ENCODE measurements at places on chromosomes 13 and 19.

- DNase-seq, result no peak
Measured at GRCh38 chr19:58153386-58153785, 2.8 kb upstream of the ZNF329 start.

DNA sequence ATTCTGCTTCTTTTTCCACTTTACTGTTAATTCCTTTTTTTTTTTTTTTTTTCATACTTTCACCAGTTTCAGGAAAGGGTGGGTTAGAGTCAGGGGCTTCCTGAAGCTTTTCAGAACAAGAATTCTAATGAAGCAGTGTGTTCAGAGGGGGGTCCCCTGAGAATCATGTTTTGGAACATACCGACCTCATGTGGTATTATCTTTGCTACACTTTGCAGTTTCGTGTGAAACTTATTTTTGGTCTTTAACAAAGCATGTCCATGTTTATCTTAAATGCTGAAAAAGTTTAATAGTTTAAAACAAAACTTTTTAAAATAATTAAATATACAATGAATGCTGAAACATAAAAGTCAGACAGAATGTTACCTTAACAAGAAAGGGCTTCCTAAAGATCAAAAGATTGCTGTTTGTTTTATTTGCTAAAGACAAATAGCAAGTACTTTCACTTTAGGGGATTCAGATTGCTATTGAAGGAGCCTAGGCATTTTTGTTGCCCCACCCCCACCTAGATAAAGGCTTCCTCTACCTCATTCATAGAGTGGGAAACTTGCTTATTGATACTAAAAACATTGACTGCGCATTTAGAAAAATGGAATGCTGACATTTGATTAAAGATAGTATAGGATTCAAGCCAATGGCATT, 21.1 kb upstream of the POMP start:
- DNase-seq, result no peak

- no peak for DNase-seq
Measured at GRCh38 chr13:76630629-76631230, 255.5 kb downstream of the KCTD12 start.

GRCh38 chr19:3710265-3710812, 2.2 kb downstream of the TJP3 start:
- DNase-seq, result no peak

GRCh38 chr19:18477974-18478373, 40.0 kb upstream of the ISYNA1 start:
- DNase-seq, result no peak

- DNase-seq, result no peak
Measured at GRCh38 chr13:46516599-46517338, 36.2 kb upstream of the LRCH1 start.

DNA sequence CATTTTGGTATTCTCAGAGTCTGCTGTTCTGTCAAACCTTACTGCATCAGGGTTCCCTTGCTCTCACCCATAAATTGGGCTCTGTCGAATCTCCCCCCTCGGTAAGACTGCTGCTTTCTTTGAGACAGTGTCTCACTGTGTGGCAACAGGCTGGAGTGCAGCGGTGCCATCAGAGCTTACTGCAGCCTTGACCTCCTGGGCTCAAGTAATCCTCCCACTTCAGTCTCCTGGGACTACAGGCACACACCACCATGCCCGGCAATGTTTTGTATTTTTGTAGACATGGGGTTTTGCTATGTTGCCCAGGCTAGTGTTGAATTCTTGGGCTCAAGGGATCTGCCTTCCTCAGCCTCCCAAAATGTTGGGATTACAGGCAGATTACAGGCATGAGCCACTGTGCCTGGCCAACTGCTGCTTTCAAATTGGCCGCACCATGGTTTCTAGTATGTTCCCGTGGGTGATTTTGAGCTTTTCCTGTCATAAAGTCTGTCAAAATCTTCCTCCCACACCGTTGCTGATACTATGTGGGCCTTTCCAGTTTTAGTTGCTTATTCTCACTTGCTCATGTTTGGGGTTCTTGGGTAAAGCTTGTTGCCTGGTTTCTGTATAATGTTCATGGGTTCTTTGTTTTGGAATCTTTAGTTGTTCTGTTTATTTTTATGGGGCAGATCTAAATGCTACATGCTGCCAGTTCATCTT, 10.6 kb downstream of the RFC3 start:
- DNase-seq, result no peak

DNA sequence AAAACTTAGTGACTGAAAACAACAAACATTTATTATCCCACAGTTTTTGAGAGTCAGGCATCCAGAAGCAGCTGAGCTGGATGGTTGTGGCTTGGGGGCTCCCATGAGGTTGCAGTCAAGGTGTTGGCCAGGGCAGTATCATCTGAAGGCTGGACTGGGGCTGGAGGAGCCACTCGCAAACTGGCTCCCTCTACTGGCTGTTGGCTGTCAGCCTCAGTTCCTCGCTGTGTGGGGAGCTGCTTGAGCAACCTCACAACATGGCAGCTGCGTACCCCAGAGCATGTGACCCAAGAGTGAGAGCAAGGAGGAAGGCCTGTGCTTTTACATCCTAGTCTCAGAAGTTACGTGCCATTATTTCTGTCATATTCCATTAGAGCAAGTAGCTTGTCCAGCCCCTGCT, 9.7 kb downstream of the YJU2 start:
- no peak for DNase-seq

- DNase-seq, result no peak
Measured at GRCh38 chr19:16025108-16026101, 50.9 kb upstream of the TPM4 start.

GRCh38 chr13:100019780-100020356, 38.3 kb downstream of the ZIC2 start:
- no peak for DNase-seq

GRCh38 chr19:28377077-28377476, 835.9 kb downstream of the UQCRFS1 start:
- no peak for DNase-seq

DNA sequence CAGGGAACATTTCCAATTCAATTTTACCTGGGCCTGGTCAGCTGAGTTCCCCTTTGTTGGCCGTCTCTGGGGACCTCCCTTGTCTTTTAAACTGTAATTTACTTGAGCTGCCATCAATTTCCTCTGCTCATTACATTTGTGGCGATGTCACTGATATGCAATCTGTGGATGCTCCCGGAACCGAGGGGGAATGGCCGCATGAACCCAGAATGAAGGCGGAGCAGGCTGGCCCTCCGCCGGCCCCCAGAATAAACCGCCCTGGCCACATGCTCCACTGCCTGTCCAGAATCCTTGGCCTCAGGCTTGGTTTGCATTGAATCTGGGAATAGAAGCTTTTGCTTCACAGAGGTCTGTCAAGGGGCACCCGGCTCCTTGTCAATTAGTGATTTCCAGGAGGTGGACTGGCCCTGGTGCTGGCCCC, 276.8 kb downstream of the TEX29 start:
- no peak for DNase-seq

DNA sequence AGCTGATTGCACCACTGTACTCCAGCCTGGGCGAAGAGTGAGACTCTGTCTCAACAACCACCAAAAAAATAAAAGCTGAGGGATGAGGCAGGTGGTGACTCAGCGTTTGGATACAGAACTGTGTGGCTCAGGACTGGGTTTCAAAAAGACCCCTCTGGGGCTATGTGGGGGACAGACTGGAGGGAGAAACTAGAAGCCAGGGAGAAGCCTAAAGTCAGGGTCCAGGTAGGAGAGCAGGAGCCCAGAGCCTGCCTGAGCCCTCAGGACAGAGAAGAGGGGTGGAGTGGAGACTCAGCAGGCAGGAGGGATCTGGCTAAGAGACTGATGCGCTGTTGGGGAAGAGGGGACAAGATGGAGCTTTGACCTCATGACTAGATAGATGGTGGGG, 1.8 kb upstream of the CD37 start:
- DNase-seq, result no peak

Measured in NCI-H1417 treated with DMSO at 0.1 percent for 48 hours (cell line).